ENCODE measurements at places on chromosomes 5 and 9.

GRCh38 chr9:8616414-8616813, 816.8 kb upstream of the DMAC1 start:
- DNase-seq = no peak

GRCh38 chr5:141761-142160, 49.5 kb upstream of the LRRC14B start:
- DNase-seq = no peak

DNA sequence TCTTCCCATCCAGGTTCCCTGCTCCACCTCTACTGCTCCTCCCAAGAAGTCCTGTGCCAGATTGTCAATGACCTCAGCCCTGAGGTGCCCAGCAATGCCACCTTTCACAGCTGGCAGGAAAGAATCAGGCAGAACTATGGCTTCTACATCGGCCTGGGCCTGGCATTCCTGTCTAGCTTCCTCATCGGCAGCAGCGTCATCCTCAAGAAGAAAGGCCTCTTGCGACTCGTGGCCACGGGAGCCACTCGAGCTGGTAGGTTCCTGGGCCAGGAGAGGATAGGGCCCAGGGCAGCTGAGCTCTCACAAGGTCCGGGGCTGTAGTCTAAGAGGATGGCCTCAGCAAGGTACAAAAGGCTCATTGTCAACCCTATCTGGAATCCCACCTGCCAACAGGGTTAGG, 3.1 kb downstream of the NIPAL4 start:
- DNase-seq = no peak

GRCh38 chr5:140637371-140638100, 1.7 kb upstream of the TMCO6 start:
- DNase-seq = no peak

DNA sequence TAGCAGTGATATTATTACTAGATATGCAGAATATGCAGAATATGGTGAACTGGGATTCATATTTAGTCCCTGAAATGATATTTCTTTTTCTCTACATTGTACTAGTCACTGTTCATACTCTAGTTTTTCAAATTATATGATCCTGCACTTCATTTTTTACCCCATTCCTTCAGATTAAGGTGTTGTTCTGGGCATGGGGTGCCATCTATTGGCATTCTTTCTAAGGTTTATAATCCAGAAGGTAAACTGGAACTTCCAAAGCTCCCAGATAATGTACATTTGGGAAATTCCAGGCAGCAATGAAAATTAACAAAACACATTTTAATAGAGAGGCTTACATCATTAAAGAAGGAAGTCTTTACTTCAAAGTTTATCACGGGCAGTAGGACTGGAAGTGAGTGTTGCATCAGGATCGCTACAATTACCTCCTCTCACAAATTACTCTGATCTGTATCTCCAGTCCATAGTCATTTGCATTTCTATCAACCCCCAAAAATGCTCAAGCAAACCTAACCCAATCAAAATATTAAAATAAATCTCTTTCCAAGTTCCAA, 12.5 kb downstream of the RFX3 start:
- DNase-seq = no peak

DNA sequence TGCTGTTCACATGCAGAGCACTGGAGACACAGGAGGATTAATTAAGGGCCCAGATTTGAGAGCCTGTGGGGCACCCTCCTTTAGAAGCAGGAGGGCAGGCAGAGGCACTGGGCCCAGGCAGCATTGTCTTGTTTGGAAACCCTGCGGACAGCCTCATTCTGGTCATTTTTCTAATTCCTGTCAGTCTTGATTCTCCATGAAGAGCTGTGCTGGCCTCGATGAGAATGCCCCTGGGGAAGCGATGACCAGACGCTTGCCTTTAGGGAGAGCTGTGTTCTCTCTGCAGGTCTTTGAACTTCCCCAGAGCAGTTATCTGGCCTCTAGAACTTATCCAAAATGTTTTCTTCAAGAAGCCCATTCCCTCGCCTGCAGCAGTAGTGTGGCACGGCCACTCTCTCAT, 117.8 kb upstream of the PTCH1 start:
- DNase-seq = no peak

DNA sequence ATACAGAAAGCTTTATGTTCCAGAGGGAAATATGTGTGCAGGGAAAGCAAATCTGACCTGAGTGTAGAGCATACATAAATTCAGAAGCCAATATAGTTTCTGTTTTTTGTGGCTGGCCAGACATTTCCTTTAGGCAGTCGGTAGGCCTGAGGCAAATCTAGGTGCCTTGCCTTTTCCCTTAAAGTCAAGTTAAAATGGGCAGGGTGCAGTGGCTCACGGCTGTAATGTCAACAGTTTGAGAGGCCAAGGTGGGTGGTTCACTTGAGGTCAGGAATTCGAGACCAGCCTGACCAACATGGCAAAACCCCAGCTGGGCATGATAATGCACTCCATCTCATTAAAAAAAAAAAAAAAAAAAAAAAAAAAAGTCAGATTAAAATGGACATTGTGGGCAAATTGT, 31.2 kb downstream of the PHAX start:
- no peak for DNase-seq

DNA sequence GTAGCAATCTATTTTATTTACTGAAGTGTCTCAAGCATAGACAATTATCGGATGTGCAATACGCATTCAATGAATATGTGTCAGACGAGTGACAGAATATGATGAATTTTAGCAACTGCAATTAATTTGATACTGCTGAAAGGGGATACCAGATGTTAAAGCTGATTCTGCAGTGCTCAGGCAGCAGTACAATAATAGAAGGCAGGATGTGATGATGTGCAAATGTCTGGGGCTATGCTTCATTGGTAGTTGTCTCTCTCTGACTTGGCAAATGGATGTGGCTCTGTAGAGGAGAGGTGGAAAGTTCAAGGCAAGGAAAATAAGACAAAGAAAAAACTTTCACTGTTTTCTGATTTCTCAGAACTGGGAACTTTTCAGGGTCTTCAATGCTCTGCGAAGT, 721.2 kb downstream of the CDH18 start:
- no peak for DNase-seq

GRCh38 chr5:168286386-168286785, 5.1 kb upstream of the WWC1 start:
- no peak for DNase-seq

DNA sequence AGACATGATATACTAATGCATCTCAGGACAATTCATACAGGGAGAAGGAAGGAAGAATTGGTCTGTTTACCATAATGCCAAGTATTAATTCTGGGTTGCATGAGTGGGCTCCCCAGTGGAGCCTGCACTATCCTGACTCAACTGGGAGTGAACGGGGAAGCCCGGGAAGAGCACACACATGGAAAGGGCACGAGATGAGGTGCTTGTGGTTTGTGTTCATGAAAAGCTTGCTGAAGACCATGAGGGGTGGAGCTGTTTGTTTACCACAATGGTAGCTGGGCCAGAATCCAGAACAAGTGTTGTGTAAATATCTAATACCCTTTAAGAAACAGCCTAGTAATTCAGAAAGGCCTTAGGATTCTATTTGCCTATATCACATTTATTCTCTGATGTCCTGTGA, 44.6 kb downstream of the POC5 start:
- DNase-seq = no peak

Measured in left cardiac atrium (tissue), 4 donors.